ENCODE measurements at places on chromosomes 12 and 14.

- peak; percentile 61 for DNase-seq
Measured at GRCh38 chr12:96889273-96889933, 17.7 kb upstream of the NEDD1 start.

DNA sequence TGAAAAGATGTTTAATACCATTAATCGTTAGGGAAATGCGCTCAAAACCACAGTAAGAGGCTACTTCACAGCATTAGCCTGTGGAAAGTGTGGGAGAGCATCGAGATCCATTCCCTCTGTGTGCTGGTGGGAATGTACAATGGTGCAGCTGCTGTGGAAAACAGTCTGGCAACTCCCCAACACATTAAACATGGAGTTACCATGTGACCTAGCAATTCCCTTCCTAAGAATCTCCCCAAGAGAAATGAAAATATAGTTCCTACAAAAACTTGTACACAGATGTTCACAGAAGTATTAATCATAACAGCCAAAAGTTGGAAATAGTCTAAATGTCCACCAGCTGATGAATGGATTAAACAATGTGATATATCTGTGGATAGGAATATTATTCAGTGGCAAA, 23.8 kb downstream of the MLXIP start:
- no peak for DNase-seq

DNA sequence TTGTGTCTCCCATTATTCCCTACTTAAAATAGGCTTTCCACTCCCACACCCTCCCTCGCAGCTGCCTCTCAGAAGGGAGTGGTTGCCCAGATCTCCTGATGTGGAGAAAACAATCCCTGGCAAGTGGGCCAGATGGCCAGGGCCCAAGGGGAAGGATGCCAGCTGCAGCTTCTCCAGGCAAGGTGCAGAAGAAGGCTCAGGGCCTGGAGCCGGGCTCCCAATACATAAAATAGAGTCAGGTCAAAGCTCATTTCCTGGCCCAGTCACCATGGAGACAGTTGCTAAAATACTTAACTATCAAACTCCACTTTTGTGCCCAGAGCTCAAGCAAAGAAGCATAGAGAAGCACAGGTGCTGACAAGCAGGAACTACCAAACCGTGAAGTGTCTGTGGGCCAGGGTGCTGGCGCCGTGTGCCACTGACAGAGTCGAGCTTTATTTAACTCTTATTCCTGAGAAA, 45.7 kb upstream of the ITPR2 start:
- DNase-seq, result no peak

- DNase-seq, result no peak
Measured at GRCh38 chr14:61636779-61637178, 58.5 kb upstream of the HIF1A start.

GRCh38 chr14:24232645-24233537, at the start of gene GMPR2:
TSS of gene GMPR2 (plus strand) at chr14:24232929. CDS start at chr14:24233254, 325 bp downstream.
- no peak for DNase-seq

DNA sequence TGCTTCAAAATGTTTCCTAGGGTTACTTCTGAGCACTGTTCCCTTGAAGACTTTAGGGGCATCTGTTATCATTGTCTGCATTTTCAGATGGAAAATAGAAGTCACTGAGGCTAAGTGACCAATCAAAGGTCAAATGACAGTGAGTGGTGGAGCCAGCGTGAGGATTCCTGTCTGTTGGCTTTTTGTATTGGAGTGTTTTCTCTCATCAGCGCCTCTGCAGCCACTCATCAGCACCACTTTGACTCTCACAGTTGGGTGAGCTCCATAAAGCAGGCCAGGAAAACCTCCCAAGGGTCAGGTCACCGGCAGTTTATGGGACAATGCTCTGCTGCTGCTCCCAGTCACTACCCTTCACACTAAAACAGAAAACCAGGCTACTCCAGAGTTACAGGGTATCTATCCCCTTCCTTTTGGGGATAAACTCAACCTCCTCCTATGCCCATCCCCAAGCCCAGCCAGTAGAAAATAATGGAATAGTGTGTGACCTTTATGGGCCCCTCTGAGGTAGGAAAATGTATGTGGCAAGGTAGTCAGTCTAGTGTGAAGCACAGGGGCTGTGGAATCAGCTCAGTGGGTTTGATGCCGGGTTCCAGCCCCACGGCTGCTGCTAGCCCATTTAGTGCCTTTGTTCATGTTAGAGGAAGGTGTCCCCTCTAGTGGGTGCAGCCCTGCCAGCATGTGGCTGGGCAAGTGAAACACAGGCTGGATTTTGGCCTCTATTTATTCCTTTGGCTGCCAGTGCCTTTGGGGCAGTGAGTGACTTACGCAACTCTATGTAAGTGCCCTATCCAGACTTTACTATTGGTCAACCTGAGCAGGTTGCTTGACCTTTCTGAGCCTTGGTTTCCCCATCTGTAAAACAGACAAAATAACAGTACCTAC, 133.8 kb upstream of the CPM start:
- no peak for DNase-seq

GRCh38 chr12:45050751-45051571, at the start of gene DBX2:
TSS of gene DBX2 (minus strand) at chr12:45051099. CDS start at chr12:45050927, 172 bp downstream.
- DNase-seq, result no peak

DNA sequence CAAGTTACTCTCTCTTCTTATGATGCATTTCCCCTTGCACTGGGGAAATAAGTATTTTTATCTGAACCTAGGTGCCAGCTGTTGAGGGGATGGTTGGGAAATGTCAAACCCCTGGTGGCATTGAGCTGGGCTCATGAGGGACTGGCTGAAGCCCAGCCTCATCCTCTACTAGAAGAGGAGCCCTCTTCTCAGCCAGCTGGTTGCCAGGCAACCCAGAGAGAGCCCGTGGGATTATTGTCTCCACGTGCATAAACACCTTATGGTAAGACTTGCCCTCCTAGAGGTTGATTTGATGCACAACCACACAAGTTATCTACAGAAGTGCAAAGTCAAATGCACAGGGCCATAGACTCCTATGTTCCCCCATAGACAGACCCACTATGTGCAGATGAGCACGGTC, 89.8 kb downstream of the WSCD2 start:
- DNase-seq, result no peak

- DNase-seq, result no peak
Measured at GRCh38 chr12:85711735-85712390, 124.3 kb downstream of the RASSF9 start.

DNA sequence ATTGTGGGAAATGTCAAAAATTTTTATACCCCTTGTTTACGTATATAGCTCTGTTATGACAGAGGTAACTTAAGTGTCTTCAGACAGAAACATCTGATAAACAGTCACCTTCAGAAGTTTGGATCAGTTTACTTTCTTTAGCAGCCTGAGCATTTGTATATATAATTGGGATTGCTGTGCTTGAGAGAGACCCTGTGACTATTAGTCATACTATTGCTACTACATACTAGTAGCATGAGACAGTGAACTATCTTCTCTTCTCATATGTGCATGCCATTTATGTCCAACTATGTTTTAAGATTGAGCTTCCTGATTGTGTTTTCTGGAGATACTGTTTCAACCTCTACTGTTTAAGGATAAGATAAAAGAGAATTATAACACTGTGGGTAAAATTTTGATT, 101.5 kb downstream of the PDE6H start:
- DNase-seq, result no peak

DNA sequence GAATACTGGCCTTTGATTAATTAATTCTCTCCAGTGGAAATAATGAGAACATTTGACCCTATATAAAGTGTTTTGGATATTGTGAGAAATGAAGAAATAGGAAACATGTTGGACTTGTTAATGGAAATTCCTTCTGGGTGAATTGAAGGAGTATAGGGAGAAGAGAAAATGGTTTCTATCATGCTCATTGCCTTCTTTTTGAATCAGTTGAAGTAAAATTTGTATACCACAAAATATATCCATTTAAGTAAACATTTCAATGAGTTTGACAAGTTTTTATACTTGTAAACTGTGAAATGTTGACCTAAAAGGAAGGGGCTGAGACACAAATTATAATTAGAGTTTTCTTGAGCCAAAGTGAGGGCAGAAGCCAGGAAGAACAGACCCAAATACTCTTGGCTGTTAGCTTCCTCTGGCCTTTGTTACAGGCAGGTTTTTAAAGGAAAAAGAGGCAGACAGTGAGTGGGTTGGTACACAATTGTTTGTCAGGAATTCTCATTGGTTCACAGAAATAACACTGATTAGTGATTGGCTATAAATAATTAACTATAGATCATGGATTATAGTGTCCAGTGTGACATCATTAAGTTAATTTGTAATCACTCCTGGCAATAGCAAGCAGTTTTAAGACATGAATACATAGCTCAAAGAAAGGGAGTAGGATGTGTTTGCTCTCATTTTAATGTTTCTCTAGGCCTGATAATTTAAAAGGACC, 826 bp downstream of the ZNF705A start:
- DNase-seq, result no peak

- no peak for DNase-seq
Measured at GRCh38 chr12:42145197-42145549, 499 bp upstream of the GXYLT1 start.

GRCh38 chr12:95506707-95507523, 33.0 kb downstream of the METAP2 start:
- DNase-seq, result peak; percentile 3

GRCh38 chr12:129762436-129762835, 141.4 kb downstream of the TMEM132D start:
- DNase-seq, result no peak

- DNase-seq, result no peak
Measured at GRCh38 chr14:104666981-104667380, 22.4 kb upstream of the INF2 start.

GRCh38 chr12:61161961-61162360, 1098.2 kb upstream of the USP15 start:
- no peak for DNase-seq

- no peak for DNase-seq
Measured at GRCh38 chr12:104809706-104810385, 148.2 kb downstream of the SLC41A2 start.

GRCh38 chr14:60655898-60656685, 6.8 kb upstream of the SIX1 start:
- no peak for DNase-seq

- no peak for DNase-seq
Measured at GRCh38 chr14:77141214-77142004, at the start of gene ZDHHC22. TSS of gene ZDHHC22 (minus strand) at chr14:77141791. CDS start at chr14:77139738, 2,053 bp downstream.

- no peak for DNase-seq
Measured at GRCh38 chr12:44314007-44314500, 478.2 kb downstream of the TMEM117 start.

Measured in brain microvascular endothelial cell (primary cell).